ENCODE measurements at places on chromosomes 5 and 9.

DNA sequence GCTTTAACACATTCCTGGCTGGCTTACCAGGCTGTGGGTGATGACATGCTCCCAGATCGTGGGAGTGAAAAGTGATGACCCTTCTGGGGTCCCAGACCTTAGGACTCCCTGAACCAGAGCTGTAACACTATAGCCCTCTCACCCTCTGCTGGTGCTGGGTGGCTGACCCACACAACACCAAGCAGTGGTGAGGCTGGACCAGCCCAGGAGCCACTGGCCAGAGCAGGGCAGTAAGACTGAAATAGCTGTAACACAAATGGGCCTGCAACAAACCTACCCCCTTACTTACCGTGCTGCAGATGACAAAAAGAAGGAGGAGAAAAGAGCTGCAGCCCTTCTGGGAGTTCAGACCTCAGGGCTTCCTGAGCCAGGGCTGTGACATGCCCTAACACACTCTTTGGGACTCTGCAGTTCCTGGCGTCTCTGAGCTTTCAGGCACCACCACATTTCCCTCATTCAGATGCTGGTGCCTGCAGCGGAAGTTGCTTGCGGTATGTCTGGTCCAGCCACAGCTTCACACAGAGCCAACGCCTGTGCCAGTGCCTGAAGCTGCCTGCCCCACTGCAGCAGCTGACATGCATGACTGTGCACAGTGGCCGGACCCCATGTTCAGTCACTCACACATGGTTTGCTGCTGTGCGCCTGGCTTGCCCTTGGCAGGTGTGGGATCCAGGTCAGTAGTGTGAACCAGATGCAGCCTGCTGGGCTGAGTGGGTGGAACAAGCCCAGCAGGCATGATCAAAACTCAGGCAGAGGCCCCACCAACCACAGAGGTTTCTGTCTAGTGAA, 1247.4 kb downstream of the EFNA5 start:
- DNase-seq, result no peak

DNA sequence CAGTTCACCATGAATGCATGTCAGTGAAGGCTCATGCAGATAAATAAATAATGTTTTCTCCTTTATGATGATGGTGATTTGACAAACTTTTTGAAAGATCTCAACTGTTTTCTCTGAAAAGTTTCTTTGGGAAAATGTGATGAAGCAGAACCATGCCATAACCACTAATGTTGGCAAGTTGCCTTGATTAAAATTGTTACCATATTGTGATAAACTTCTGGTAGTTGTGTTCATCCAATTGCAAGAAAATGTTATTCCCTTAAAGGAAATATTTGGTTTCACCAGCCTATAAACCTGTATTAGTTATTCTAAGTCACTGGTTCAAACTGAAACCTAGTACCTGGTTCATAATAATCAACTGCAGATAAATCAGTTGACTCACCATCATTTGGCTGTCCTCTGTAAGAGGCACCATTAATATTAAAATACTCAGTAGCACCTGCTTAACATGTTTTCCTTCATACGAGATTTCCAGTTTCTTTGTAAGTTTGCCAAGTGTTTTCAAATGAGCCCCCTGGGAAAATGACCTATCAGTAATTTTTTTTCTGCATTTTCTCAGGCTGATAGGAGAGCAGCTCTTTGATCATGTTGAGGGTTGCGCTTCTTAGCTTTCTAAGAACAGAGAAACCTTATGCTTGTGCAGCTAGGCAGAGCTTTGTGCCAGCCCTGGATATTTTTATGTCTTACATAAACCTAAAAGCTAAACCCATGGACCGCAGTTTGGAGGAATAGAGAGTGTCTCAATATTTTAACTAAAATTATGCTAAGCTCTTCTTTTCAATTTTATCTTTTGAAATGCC, 88.0 kb downstream of the LURAP1L start:
- DNase-seq, result no peak

DNA sequence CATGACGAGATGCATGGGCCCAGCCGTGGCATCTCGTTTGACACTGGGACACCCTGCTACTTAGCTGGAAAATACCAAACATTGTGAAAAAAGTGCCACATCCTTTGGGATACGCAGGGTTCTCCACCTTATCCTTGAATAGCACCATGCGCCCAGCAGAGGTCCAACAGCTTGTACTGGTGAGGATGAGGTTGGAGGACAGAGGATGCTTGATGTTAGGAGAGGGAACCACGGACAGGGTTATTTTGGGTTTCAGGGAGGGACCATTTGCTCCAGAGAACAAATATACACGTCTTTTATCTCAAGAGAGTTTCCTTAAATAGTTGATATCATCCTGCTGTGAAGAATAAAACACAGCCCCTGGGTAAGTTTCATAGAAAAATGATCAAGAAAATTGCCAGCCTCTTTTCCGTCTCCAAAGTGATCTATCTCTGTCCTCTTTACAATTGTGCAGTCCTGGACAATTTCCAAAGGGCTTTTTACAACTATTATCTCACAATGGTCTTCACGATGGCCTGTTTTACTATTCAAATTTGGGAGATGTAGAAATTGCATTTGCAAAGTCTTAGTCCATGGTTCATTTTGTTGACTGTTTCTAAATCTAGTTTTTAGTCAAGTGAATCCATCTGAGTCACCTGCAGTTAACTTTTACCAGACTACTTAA, 19.9 kb upstream of the FRRS1L start:
- no peak for DNase-seq

- DNase-seq, result no peak
Measured at GRCh38 chr5:77784735-77785134, 8.6 kb upstream of the TBCA start.

- DNase-seq, result no peak
Measured at GRCh38 chr9:81635521-81636254, 53.7 kb downstream of the TLE1 start.

DNA sequence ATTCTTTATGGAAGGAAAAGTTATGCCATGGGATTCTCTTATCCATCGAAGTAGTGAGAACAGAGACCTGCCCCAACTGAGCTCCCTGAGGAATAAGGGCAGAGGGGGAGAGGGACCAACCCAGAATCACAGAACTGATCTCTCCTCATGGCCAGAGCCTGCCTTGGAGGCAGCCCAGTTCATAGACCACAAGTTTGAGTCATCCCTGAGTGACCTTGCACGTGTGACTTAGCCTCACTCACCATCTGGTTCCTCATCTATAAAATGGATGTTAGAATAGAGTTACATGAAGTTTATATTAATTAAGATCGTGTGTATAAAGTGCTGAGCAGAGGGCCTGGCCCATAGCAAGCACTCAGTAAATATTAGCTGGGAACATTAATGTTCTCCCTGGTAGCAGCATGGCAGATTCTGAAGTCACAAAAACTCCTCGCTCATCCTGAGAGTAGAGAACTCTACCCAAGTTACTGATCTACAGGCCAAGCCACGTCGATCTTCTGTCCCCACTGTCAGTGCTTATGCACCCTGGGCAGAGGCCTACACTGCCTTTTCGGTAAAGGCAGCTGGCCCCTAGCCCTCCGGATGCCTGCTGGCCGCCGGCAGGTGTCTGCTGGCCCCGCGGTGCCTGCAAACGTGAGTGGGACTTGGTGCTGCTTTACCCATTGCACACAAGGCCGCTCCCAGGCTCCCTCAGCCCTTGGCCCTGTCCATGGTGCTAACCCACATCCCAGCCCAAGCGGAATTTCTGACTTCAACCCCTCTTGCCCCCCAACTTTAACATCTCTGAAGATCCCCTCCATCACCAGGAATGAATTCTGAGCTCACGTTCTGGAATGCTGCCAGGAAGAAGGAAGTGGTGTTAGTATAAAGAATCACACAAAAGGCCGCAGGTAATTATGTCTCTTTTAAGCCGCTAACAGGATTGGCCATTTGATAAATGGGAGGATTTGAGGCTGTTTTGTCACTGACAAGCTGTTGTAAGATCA, 61.1 kb upstream of the ARAP3 start:
- DNase-seq, result no peak

- no peak for DNase-seq
Measured at GRCh38 chr5:101080462-101081240, 177.6 kb upstream of the ST8SIA4 start.

- no peak for DNase-seq
Measured at GRCh38 chr5:148687427-148687826, 33.1 kb upstream of the HTR4 start.

DNA sequence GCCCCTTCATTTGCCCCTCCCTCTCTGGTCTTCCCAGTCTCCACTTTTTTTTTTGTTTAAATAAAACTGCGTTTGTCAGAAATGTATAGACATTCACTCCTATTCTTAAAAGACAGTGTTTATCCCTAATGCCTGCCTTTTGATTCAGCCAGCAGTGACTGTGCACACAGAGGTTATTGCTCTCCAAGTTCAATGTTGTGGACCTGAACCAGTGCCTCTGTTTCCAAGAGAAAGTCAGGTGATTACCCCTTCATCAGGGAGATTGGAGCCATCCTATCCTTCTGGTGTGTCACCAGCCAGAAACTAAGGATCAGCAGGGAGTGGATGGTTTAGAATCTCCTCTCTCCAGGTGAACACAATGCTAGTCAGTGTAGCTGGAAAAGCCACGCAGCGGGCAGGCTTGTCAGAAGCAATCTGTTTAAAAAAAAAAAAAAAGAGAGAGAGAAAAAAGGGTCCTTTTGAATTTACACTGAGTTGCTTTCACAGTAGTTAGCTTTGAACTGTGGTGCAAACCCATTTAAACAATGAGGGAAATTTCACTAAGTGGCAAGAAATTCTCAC, 167.5 kb upstream of the DMRT1 start:
- no peak for DNase-seq

- no peak for DNase-seq
Measured at GRCh38 chr9:96379461-96379860, 4.0 kb downstream of the SLC35D2 start.

- DNase-seq, result no peak
Measured at GRCh38 chr9:80664327-80665210, 1024.8 kb downstream of the TLE1 start.

- DNase-seq, result no peak
Measured at GRCh38 chr9:95772320-95773052, 103.0 kb upstream of the ERCC6L2 start.

DNA sequence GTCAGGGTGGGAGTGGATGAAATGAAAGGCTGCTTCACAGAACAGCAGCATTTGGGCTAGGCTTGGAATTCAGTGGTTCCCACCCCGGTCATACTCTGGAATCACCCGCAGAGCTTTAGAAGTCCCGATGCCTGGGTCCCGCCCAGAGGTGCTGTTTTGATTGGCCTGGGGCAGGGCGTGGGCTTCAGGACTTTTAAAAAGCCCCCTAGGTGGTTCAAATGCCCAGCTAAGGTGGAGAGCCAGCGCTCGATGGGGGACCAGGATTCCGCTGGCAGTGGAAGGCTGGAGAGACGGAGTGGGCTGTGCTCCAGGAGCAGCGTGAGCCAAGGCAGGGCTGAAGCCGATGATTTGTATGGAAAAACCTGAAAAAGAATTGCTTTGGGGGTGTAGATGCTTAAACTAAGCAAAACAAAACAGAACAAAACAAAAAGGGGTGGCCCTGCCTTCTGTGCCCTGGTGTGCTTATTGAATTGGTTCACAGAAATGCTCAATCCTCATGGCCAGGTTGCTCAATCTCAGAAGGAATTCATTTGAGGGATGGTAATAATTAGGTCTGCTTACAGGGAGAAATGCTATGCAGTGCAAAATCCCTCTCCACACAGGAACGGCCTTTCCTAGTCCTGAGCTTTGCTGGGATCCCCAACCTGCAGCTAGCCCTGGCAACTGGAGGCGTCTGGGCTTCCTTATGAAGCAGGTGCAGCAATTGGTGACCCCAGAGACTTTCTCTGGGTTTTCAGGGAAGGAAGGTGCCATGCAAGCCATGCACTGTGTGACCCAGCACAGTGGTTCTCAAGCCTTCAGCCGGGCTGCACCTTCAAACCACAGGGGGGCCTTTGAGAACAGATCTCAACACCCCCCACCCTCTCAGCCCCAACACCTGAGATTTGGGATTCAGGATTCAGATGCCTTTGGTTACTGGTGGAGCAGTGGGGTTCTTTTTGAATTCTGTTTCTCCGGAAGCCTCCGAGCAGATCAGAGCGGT, 174.0 kb upstream of the ZNF618 start:
- DNase-seq, result no peak

DNA sequence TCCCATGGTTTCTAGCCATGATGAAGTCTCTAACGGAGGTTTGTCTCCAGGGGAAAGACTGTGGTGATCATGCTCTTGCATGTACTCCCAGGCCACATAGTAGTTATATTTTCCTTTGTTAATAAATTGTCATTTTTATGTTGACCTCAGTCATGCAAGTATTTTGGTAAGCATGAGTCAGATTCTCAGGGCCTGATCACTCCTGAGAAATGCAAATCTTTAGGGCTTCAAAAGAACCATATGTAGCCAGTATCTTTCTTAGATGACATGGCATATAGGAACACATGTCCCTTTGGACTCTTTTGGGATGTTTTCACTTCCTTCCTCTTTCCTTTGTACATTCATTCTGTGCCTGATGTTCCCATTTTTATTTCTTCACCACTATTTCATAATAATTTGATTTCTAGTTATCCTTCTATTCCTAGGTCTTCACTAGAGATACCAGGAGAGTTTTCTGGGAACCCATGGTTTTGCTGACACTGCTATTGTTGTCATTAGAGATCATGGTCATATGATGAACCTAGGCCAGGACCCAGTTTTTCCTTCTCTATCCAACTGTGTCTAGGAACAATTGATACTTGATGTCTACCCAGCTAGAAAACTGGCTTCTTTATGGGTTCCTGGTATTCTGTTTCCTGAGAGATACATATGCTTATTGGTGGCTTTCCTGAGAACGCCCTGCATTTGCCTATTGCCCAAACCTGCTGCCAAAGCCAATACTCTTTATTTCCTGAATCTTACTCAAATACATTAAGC, 248.1 kb upstream of the NREP start:
- DNase-seq, result no peak

DNA sequence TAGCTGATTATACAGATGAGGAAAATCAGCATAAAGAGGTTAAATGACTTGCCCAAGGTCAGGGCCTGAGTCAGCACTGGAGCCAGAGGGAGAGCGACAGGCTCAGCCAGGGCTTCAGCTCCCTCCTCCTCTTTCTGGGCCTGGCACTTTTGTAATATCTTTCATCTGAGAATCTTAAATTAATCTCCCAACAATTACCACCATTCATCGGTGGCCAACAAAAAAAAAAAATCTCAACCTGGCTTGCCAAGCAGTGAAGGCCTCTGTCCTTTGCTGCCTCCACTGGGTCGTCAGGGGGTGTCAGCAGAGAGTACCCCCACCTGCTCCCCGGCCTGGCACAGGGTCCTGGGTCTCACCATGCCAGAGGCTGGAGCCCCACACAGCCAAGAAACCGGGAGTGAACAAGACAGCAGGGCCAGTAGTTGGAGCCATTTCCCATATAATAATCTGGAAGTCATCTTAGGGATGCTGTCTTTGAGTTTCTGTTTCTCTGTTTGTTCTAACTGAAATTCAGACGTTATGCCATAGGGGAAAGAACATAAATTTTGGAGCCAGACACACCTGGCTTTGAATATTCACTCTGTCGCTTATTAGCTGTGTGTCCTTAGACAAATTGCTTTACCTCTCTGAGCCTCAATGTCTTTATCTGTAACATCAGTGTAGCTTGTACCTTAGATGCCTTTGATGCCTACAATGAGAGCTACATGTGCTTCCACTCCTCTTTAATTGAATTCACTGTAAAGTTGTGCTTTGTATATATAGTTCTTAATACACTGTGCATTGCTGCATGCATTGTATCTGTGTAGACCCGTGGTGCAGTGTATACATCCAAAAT, 299.9 kb upstream of the MSX2 start:
- no peak for DNase-seq

GRCh38 chr9:7901621-7902020, 102.0 kb upstream of the DMAC1 start:
- no peak for DNase-seq
